Choroid plexus epithelial cell (primary cell): ENCODE measurements at places on chromosomes 13 and 19.

DNA sequence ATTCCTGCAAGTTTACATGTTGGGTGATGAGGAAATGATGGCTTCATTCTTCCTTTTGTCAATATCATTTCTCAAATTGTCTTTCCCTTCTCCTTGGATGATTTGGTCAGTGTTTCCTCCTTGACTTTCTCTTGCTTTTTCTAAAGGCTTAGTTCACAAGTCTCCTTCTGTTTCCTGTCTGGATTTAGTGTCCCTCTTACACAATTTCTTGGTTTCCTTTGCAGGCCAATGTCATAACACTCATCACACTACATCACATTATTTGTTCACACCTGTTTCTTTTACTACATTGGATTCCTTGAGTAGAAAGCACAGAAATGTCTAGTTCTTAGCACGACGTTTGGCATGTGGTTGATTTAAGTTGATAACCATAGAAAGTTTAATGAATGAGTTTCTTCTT, 490.7 kb downstream of the TDRD3 start:
- no peak for DNase-seq

DNA sequence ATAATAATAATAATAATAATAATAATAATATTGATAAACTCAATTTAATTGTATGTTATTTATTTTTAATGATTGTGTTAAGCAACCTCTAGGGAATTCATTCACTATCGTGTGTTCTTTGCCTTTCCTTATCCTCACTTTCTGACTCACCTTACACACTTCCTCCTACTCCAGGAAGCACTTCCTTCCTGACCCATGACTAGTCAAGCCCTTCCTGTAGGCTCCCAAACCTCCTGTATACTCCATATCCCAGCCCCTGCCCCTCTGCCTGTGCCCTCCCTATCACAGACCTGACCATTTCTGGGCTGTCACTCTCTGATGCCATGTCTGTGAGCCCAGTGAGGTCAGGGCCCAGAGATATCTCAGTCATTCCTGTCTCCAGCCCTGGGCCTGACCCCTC, 7.6 kb downstream of the LGALS4 start:
- no peak for DNase-seq

DNA sequence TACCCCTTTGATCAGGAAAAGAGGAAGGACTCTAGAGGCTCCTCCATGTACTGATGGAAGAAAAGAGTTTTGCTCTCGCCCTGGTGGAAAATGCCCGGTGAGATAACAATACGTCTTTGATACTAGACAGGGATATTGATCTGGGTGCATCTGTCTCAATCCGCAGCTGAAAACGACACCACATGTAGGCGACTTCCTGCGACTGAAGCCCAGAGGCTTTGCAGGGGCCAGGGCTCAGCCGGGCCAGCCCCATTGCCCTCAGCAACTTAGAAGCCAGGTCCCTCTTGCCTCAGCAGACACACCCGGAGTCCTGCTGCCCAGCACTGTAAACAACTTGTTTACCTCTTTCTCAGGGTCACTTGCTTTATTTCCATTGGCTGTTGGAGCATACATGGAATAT, 409.4 kb downstream of the IRS2 start:
- no peak for DNase-seq

DNA sequence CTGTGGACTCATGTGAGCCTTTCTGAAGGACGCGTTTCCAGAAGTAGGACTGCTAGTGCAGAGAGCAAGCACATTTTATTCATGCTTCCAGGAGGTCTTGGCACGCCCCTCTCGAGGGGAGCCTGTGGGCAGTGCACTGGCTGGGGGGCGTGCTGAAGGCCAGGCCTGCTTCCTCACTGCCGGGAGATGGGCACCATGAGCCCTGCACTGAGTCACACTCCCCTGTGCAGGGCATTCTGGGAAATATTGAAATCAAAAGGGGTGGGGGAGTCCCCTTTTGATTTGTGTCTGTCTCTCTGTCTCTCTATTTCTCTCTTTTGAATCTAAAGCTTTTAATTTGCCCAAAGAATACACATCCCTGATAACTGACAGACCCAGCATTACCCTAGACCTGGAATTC, 34.0 kb downstream of the DPF1 start:
- DNase-seq = no peak

DNA sequence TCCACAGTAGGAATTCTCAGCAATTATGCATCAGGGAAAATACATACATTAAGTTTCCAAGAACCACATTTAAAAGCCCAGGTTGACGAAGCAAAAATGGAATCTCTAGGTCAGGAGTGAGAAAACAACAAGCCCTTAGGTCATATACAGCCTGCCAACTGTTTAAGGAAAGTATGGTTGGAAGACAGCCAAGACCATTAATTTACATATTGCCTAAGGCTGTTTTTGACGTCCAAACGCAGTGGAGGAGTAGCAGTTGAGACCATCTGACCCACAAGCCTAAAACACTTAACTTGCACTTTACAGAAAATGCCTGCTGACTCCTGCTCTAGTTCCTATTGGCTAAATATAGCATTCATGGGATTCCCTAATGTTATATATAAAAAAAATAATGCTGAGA, 299.0 kb downstream of the ITGBL1 start:
- DNase-seq = peak; percentile 99

DNA sequence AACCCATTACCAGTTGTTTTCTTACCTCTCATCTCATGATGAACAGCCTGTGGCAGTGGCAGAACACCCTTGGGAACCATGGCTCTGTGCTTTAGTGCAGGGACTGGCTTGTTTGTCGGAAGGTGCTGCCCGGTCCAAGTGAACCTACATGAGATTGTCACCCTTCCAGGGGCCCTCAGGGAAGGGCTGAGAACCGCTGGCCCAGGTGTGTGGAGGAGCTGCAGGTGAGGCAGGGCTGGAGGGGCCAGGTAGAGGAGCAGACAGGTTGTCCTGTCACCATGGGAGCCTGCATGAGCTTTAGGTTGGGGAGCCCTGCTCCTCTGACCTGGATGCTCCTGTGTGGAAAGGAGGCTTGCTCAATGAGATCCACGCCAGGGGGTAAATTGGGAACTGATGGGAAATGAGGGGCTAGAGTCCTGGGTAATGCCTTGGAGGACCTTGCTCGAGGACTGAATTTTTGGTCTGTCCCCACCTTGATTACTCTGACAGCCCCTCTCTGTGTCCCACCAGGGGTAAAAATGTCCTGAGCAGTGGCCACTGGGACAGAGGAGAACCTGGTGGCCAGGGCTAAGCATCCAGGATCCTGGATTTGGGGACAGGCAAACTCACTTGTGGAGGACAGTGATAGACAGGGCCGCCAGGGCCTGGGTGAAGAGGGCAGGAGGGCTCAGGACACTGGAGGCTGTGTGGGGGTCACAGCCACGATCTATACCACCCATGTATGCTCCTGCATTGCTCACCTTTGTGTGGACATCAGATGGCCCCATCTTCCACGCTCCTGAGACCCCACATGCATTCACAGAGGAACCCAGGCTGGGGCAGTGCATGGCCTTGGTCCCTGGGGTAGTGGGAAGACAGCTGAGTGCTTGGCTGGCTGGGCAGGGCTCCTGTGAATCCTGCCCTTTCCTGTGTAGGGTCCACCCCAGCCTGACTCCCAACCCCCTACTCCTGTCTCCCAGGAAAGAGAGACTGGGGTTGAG, 24.1 kb upstream of the CEACAM1 start:
- no peak for DNase-seq

DNA sequence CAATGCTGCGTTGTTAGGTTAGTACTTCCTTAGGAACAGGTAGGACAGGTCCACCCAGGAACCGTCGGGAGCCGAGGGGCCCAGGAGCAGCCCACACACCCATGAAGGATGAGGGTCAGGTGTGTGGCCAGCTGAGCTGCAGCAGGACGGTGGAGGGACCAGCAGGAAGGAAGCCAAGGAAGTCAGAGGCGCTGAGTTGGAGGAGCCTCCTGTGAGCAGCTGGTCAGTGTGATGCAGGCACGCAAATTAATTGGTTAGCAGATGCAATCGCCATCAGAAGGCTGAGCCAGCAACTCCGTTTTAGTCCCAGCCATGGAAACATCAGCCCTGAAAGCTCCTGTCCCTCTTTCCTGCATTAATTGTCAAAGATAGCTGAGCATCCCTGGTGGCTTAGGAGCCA, 114.9 kb upstream of the SOX1 start:
- no peak for DNase-seq

- DNase-seq = no peak
Observed at GRCh38 chr19:30105727-30106126, 163.7 kb downstream of the URI1 start.

GRCh38 chr13:72507416-72508199, 219.8 kb downstream of the MZT1 start:
- peak; percentile 41 for DNase-seq

GRCh38 chr19:47598407-47599349, 10.3 kb upstream of the BICRA start:
- peak; percentile 97 for DNase-seq

- no peak for DNase-seq
Observed at GRCh38 chr13:46544811-46545210, 8.2 kb upstream of the LRCH1 start.

- DNase-seq = no peak
Observed at GRCh38 chr13:99398916-99399622, 91.9 kb upstream of the GPR183 start.

- no peak for DNase-seq
Observed at GRCh38 chr19:43642531-43642930, 2.9 kb upstream of the CADM4 start.

DNA sequence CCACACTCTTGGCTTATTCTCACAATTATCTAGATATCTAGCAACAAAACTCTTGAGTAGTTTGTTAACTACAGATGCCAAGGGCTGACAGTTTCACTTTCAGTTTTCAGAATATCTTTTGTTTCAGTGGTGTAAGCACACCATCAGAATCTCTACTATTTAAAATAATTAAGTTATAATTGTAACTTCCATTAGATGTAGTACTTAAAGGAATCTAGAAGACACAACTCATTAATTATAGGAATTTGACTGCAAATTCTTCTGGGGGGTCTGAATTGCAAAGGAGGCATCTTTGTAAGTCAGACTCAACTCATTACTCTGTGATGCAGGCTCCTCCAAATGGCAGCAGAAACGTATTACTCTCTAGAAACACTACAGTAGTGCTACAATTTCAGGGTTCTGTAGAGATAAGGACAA, 44.9 kb upstream of the USPL1 start:
- peak; percentile 76 for DNase-seq

DNA sequence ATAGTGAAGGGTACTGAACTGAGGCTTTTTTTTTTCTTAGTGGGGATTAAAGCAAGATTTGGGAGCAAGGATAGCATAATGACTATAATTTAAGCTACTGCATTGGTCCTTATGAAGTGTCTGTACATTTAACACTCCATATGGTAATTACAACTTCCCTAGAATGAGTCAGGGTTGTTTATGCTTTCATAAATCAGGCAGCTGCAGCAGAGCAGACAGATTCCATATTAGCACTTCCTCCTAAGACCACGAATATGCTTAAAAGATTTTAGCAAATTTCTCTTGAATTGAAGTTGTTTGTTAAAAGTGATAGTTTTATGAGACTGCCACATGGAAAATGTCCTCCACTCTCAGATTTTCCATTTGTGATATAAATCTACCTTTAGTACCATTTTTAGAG, 401.1 kb upstream of the SPRY2 start:
- DNase-seq = peak; percentile 13

GRCh38 chr19:35729763-35730162, 12.0 kb downstream of the KMT2B start:
- DNase-seq = no peak

- peak; percentile 3 for DNase-seq
Observed at GRCh38 chr13:38951525-38952313, 38.9 kb downstream of the STOML3 start.

DNA sequence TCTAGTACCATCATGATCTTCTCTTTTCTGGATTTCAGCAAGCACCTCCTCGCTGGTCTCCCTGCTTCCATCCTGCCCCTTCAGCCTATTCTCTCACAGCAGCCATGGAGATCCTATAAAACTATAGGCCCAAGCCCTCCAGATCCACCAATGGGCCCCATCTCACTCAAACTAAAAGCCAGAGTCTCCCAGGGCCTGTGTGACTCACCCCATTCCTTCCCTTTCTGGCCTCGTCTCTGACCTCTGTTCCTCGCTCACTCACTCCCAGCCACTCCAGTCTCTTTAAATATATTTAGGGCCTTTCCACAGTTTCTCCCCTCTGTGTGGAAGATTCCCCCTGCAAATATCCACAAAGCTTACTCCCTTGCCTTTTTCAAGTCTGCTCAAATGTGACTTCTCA, 89.7 kb downstream of the HSPH1 start:
- DNase-seq = peak; percentile 41

DNA sequence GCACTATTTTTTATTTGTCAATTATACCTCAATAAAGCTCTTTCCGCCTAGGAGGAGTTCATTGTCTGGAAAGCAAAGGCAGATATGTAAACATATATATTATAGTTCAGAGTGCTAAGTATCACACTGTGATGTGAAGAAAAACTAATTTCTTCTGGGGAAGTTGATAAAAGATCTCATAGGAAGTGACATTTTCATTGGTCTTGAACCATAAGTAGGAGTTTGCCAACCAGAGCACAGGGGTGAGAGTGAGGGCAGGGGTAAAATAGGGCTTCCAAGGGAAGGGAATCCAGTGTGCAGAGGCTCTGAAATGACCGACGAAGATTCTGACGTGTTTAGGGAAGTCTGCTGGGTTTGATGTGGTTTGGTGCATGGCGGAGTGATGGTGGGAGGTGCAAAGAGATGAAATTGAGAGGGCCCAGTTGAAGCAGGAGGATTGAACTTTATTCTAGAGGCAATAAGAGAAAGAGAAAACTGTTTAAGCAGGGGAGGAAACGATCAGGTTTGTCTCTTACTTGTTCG, 780 bp upstream of the GTF2F2 start:
- DNase-seq = peak; percentile 68

GRCh38 chr13:77779552-77780272, 82.2 kb downstream of the SLAIN1 start:
- peak; percentile 88 for DNase-seq

- DNase-seq = no peak
Observed at GRCh38 chr19:44807162-44807561, 1.7 kb upstream of the BCAM start.

DNA sequence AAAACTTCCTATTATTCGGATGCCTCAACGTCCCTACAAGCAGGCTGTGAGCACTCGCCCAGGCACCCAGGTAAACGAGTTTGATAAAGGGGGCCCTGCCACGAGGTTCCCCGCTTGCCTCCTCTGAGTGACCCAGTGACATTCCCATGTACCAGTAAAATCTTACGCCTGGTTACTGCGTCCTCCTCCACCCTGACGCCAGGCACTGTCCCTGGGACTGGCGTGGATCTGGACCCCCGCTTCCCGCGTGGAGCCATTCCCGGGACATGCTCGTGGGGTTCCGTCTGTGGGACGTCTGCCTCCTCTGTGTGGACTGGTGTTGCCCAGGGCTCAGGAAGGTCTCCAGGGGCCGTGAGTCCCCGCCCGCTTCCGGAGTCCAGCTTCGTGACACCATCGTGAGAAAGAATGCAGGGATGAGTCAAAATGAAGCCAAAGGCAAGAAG, 407 bp upstream of the ZNF550 start:
- DNase-seq = peak; percentile 50

DNA sequence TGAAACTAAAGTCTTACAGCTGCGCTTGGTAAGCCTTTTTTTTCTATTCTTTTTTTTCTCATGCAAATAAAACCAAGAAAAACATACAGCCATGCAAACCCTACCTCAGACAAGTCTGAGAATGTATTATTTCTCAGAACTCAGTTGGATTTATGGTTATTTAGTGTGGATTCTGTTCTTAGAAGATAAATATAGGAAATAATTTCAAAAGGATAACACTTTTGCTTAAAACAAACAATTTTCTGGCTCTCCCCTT, 40.7 kb upstream of the TNFSF11 start:
- no peak for DNase-seq

GRCh38 chr13:77846173-77846572, 72.5 kb downstream of the EDNRB start:
- DNase-seq = no peak
